ENCODE measurements at places on chromosomes 5 and 9. TPM values are rescaled to one million over a fixed set of nuclear protein-coding genes. Genes with fewer than 3 reads are reported as not detected.

DNA sequence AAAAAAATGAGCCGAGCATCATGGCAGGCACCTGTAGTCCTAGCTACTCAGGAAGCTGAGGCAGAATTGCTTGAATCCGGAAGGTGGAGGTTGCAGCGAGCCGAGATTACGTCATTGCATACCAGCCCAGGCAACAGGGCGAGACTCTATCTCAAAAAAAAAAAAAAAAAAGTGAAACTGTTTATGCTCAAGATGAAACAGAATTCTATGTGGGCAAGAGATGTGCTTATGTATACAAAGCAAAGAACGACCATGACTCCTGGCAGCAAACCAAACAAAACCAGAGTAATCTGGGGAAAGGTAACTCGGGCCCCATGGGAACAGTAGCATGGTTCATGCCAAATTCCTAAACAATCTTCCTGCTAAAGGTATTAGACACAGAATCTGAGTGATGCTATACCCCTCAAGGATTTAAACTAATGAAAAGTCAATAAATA is 32.6 kb upstream of the PLAC8L1 start:
- no peak for DNase-seq

GRCh38 chr5:139246394-139246793 is 47.1 kb upstream of the MATR3 start:
- no peak for DNase-seq

- DNase-seq = no peak
Observed at GRCh38 chr9:121350993-121351561, 19.0 kb downstream of the STOM start.

GRCh38 chr5:76000582-76000981 is 82.6 kb upstream of the SV2C start:
- no peak for DNase-seq

The PCDHGA4 gene
- 0.92 TPM for total RNA-seq

The ZFP2 gene
- total RNA-seq = 0.29 TPM

The GOLM1 gene
- 112 TPM for total RNA-seq

- DNase-seq = no peak
Observed at GRCh38 chr5:158698023-158698639, 401.6 kb downstream of the EBF1 start.

GRCh38 chr9:99633265-99633664 is 188.4 kb upstream of the NR4A3 start:
- DNase-seq = no peak

The KIF24 gene
- 5.2 TPM for total RNA-seq

The KIF4B gene
- not detected for total RNA-seq

The NR4A3 gene
- total RNA-seq = 0.07 TPM

The ASPN gene
- not detected for total RNA-seq

The PCDHGA2 gene
- total RNA-seq = 0.72 TPM

GRCh38 chr5:6790346-6790865 is 77.2 kb downstream of the TENT4A start:
- no peak for DNase-seq

- DNase-seq = no peak
Observed at GRCh38 chr5:133932441-133933168, 35.8 kb downstream of the C5orf15 start.

DNA sequence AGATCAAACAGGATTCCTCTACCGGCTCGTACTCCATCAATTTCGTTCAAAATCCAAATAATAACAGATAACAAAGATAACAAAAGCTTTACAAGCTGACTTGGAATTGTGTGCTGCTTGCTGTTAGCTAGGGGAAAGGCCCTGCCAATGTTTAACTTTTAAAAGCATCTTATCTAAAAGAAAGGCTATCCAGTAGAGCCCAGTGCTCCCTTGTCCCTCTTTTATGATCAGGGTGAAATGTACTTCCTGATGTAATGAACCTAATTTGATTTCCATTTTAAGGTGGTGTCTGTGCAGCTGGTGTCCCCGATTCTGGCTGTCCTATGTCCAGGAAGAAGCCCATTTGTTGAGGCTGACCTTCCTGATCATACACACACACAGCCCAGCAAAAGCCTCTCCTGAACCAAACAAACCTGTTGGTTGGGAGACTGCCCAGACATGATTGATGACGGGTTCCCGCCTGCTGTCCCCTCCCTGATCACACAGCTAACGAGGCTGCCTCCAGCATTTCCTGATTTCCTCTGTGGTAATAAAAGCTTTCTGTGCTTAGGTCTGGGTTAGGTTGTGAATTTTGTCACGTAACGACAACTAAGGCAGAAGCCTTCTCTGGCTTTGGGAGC is 54.1 kb downstream of the PWWP2A start:
- DNase-seq = no peak

DNA sequence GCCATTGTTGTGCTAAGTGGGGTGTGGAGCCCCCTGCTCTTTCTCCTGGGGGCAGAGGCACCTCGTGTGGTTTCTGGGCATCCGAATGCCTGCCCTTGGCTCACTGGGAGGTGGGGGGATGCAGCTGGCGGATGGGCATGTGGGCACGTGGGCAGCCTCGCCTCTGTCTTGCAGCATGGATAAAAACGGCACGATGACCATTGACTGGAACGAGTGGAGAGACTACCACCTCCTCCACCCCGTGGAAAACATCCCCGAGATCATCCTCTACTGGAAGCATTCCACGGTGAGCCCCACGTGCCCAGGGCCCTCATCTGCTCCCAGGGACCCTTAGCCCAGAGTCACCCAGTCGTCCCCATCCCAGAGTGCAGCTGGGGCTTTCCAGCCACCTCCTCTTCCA is 25.3 kb downstream of the PTGES2 start:
- DNase-seq = no peak

The CCL19 gene
- not detected for total RNA-seq

GRCh38 chr9:4116723-4117460 is 183.0 kb downstream of the GLIS3 start:
- no peak for DNase-seq
